HT1080 (cell line): ENCODE measurements at places on chromosomes 3 and 15. TPM values are rescaled to one million over a fixed set of nuclear protein-coding genes. Genes with fewer than 3 reads are reported as not detected.

The RASSF1 gene
- total RNA-seq = 12.5 and 15.0 TPM in 2 replicates

- DNase-seq = no peak
Observed at GRCh38 chr3:16396202-16396601, 117.3 kb downstream of the RFTN1 start.

DNA sequence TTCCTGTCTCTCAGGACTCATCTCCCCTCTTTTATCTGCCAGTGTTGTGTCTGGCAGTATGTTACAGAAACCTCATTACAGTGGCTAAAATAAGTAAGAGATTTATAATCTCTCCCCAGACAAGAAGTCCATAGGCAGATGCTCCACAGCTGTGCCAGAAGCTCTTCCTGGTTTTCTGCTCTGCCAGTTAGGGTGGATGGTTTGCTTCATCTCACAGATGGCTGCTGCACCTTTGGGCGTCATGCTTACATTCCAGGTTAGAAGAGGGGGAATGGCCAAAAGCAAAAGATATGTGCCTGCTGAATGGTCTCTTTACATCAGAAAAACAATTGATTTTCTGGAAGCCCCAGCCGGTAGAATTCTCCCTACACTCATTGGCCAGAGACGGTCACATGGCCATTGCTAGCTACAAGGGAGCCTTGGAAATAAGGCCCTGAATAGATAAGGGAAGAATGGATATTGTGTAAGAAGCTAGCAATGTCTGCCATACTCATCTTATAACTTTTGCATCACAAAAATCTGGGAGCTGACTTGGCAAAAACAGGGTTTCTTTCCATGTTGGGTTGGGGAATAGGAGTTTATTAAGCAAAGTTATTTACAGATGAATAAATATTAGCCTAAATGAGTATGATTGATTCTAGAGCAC lies 91.1 kb downstream of the PDCD6IP start:
- no peak for DNase-seq

DNA sequence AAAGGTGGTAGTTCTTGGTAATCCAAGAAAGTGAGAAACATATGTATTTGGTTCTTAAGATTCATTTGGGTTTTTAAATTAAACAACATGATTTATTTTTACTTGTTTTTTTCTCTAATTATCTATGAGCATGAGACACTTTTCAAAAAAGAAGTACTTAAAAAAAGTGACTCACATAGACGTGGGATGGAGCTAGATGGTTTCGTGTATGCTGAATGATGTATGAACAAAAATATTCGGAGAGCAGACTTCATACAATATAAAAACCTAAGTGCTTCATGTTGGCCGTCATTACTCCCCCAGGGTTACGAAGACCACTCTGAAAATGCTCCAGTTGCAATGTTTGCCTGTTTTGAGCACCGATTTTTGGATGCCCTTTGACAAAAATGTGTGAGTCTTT lies 90.9 kb downstream of the RORA start:
- DNase-seq = no peak

The PAQR5 gene
- 5.3 and 6.5 TPM in 2 replicates for total RNA-seq

The SPINK8 gene
- not detected in 2 replicates for total RNA-seq

GRCh38 chr3:124969963-124970722 lies 35.6 kb upstream of the MUC13 start:
- no peak for DNase-seq

The MCTP2 gene
- total RNA-seq = 0.82 and 1.1 TPM in 2 replicates

The SMCO1 gene
- 0.14 TPM in 1 of 2 replicates, not detected in the other for total RNA-seq

GRCh38 chr15:98715401-98715800 lies 67.1 kb downstream of the IGF1R start:
- DNase-seq = no peak

DNA sequence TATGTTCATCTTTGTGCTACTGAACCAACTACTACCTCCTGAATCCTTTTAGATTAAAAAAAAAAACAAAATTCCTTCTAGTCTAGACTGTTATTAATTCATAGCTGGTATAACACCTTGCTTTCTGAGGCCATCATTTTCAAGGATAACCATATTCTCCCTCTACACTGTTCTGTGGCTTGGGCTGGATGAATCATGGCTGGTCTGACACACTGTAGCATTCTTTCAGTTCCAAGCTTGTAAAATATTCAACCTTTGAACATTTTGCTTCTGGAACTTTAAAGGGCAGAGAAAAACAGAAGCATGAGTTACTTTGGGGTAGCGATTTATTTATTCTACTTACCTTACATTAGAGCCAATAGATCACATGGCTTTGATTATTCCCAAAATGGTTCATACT lies 7.6 kb downstream of the HSPBAP1 start:
- peak; percentile 77 for DNase-seq

DNA sequence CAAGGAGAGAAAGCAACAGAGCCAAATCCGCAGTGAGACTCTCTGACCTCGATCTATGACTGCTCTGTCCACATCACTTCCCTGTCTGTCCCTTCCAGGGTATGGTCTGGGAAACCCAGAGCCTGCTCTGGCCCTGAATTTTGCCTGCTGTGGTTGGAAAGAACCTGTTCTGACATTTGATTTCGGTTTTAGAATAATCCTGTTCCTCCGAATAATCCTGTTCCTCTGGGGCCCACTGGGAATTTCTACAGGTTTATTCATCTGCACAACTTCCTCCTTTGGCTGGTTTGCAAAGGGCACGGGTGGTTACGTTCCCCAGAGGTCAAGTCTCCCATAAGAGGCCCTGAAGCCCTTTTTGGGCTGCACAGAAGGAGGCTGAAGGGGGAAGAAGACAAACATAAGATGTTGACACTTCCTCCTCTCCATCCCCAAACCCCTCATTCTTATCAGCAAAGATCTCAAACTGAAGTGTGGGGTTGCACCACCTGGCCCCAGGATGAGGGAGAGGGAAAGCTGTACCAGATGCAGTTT lies 10.6 kb downstream of the LAMP3 start:
- no peak for DNase-seq

- no peak for DNase-seq
Observed at GRCh38 chr15:75361361-75361988, 6.9 kb downstream of the MAN2C1 start.

DNA sequence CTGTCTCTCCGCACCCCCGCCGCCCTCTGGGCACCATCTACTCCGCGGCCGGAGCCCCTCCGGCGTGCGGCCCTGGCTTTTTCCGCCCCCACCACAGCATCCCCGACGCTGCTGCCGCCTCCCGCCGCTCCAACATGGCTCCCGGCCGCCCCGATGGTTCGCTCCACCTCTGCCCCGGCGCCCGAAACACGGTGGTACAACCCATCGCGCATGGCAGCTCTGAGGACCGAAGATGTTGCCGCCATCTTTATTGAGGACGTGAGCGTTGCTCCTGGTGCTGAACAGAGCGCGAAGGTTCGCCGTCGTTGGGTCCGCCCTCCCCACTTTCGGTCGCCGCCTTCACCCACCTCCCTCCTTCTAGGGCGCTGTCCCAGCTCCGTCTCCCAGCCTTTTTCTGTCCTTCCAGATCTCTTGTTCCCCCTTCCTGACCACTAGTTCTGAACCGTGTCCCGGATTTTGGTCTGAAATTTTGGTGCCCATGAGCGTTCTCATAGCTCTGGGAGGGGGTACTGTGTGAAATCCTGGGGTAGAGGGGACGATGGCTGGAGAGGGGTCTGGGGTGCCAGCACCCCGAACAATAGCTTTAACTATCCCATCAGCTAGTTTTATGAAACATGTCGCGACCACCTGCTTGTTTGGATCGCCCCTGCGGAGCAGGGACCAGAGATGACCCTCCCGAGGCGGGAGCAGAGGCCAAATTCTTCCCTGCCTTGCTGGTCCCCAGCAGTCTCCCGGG lies at the start of gene CELSR3:
Gene CELSR3 (minus strand): TSS at position 134 of the 736 bp plus-strand sequence. CDS start 252 bp downstream, outside the sequence.
- DNase-seq = peak; percentile 77

DNA sequence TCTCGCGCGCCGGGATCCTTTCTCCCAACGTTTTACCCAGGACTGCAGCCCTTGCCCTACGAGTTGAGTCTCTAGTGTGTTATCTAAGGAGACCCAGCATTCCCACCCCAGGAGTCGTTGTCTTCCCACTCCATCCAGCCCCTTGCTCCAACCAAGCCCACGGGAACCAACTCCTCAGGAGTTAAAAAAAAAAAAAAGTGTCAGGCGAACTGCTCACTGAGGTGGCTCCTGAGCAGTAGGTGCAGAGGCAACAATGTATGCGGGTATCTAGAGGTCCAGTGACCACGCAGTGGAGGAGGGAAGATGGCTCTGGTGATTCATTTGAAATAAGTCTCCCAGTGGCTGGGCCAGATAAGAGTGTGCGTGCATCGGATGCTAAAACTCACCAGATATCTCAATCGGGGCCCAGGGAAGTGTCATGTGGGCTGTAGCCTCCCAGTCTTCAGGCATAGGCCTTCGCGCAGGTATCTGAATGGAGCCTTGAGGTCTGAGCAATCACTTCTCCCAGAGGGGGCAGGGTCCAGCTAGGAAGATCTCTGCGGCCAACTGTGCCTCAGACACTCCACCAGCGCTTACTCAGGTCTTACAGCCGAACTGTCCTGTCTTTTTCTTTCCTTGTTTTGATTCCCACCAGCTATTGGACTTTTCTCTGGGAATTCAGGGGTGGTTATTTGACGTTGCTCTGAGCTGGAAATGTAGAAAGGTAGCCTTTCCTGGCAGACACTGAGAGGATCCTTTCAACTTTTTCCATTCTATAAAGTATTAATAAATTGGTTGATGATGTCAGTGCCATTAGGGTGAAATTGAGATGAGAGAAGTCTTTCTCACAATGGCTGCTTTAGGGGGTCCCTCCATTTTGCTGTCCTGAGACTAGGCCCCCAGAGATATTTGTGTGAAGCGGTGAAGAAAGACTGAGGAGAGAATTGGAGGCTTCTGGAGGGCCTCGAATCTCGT lies 21.0 kb downstream of the ZIC4 start:
- no peak for DNase-seq

DNA sequence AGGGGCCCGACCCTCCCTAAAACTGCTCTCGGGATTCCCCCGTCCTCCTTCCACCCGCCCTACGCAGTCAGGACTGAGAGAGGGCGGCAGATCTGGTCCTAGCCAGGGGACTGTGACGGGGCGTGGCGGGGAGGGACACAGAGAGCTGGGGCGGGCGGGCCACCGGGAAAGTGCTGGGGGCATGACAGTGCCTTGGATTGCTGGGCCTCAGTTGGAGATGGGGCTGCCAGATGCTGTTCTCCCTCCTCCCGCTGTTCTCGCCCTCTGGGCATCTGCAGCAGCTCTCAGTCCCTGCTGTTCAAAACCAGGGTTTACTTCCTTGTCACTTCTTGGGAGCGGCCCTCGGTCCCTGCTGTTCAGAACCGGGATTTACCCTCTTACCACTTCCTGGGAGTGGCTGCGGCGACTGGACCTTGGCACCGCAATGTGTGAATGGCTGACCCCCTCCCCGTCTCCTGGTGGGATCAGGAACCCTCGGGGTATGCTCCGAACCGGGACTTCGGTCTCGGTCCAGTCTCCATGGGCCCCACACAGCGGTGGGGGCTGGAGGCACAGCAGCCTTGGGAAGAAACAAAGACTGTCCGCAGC lies 1.8 kb upstream of the RPP25 start:
- DNase-seq = no peak

The KNG1 gene
- not detected in 2 replicates for total RNA-seq

- peak; percentile 21 for DNase-seq
Observed at GRCh38 chr3:161035711-161036110, 69.4 kb downstream of the B3GALNT1 start.

DNA sequence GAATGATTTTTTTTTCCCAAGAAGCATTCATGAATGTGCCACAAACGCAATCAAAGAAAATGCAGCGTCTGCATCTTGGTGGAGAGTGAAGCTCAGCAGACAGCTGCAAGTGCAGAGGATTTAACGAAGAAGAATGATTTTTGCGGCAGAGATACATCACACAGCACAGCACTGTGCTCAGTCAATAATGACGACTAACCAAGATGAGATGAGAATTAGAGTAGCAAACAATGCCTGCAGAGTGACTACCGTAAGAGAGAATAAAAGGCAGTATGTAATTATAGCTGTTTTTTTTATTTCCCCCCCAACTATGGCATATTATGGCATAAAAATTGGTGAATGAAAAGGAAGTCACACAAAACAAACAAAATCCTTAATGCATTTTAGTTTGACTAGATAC lies 218.0 kb upstream of the ROBO1 start:
- no peak for DNase-seq

GRCh38 chr3:71784201-71784913 lies 591 bp downstream of the PROK2 start:
- no peak for DNase-seq

DNA sequence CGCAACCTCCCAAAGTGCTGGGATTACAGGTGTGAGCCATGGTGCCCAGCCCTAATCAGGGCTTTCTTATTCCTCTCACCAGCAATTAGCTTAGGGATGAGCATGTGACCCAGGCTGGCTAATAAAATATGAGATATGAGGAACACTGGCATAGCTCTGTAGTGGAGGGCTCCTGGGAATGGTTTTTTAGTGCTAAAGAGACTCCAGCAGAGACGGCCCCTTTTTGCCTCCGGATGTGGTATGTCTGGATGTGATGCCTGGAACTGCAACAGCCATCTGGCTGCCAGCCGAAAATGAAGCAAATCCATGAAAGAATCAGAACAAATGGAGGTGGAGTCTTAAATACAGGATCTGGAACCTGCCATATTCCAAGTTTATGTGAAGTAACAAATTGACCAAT lies 69.1 kb upstream of the MAGI1 start:
- peak; percentile 62 for DNase-seq

The FETUB gene
- 1.8 and 1.9 TPM in 2 replicates for total RNA-seq

DNA sequence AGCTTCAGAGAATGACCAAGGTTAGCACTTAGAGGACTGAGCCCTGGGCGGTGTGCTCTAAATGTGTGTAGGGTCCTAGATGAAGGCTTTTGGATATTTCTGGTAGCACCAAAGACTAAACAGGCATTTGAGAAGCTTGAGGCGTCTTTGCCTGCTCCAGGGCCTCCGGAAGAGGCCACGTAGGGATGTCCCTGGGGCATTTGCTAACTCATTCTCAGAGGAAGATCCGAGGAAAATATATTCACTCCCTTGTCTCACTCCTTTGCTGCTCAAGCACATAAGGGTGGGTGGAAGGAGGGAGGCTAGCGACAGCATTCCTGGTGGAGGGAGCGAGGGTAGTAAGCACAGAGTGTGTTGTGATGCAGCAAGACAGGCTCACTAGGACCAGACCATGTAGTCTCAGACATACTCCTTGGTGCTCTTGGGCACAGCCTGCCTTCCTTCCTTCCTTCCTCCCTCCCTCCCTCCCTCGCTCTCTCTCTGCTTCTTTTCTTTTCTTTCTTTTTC lies 38.5 kb upstream of the XCR1 start:
- DNase-seq = no peak

The EFHB gene
- total RNA-seq = 1.8 TPM in 1 of 2 replicates, not detected in the other

The ZNF148 gene
- 30.8 and 31.0 TPM in 2 replicates for total RNA-seq

The MTHFS gene
- total RNA-seq = 29.6 and 41.8 TPM in 2 replicates

The THRB gene
- 0.69 and 1.3 TPM in 2 replicates for total RNA-seq

DNA sequence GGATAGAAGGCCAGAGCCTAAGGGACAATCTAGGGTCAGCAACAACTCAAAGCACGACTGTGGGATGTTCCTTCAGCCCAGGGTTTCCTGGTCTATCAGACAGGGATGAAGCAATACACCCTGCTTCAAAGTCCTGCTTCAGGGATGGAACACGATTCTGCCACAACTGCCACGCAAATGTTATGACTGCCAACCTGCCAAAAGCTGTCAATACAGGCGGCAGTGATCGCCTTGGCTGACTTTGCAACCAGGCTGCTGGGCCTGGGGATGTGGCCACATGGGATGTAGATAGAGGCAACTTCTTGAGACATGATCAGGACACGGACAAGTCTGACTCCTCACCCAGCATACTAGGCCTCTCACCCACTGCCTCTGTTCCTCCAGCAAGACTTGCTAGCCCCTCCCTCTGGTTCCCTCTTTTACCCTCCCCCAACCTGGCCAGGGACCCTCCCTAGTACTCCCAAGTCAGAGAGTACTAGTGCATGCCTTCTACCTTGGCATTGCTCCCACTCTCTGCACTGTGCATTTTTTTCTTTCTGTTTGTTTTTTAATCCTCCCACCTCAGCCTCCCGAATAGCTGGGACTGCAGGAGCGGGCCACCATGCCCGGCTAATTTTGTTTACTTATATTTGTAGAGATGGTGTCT lies 7.6 kb downstream of the CCDC12 start:
- no peak for DNase-seq
